ENCODE measurements at places on chromosomes 3 and 15. TPM values are rescaled to one million over a fixed set of nuclear protein-coding genes. Genes with fewer than 3 reads are reported as not detected.

GRCh38 chr15:89175617-89176191, 45.7 kb downstream of the RLBP1 start:
- no peak for DNase-seq

Gene RRP9
- total RNA-seq, result 43.2 TPM

DNA sequence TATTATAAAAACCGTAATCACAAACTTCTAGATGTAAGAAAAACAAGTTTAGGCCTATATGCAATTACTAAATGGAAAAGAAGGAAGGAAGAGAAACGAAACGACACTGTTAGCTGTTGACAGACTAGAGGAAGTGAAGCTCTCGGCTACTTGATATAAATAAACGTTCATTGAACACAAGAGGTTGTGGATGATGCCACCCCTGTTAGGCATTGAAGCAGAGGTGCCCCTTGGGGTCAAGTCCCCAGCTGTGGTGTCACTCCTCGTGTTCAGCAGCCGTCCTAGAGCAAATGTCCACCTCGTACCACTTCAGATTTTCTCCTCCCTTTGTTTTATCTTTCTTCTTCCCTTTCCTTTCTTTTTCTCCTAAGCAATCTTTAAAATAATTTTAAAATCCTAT, 146.5 kb upstream of the UBE2E1 start:
- DNase-seq, result no peak

DNA sequence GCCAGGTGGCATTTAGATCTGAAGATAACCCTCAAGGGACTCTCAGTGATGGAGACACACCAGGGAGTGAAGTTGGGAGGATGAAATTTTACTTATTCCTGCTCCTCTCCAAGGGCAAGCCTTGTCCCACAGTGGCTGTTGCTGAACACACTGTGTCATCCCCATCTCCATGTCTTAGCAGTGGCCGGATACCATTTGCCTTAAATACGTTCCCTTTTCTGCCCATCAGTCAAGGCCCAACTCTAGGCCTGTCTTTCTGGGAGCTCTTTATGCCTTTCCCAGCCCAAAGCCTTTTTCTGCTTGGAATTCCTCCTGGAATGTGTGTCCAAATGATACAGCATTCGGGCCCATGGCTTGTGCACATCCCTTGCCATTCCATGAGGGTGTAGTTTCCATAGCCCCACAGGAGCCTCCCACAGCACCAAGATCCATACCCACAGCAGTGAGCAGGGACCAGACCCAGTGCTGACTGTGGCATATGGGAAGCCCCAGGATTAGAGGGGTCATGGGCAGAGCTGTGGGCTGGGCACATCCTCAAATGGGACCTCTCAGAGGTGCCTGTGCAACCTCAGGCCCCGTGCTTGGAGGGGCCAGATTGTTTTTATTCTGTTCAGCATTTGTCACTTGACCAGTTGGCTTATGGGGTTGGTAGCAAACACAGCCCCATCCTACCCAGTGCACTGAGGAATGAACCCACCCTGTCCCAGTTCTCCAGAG, 63.7 kb upstream of the PRR23C start:
- no peak for DNase-seq

- DNase-seq, result no peak
Measured at GRCh38 chr3:40237889-40238571, 71.5 kb upstream of the EIF1B start.

- DNase-seq, result no peak
Measured at GRCh38 chr3:178054471-178054870, 481.8 kb upstream of the KCNMB2 start.

DNA sequence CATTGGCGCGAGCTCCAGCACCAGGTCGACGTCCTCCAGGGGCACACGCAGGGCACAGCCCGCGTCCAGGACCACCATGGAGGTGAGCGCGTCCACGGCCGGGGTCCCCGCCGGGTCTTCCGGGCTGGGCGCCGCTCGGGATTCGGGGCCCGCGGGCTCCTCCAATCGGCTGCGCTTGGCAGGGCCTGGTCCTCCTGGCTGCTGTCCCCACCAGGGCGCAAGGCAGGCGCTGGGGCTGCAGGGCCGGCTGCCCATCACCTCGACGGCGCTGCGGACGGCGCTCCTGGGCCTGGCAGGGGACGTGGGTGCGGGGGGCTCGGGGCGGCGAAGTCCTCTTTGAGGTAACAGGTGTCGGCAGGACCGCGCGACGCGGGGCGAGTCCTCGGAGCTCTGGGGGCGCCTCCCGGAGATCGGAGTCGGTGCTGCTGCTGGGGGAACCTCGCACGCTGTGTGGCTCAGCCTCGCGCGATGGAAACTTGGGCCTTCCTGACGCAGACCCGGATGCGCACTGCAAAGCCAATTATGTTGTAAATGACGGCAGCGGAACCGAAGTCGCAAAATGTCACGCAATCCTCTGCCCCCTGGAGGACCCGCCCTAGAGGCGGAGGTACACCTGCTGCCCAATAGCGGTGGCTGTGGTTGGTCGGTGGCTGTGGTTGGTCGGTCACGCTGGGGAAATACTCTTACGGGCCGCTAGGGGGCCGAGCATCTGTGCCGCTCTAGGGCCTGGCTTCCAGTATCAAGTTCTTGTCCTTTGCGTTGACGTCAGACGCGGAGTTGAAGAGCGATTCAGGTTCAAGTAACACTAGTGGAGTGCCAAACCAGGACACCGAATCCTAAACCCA, at the start of gene PRR23C:
PRR23C (minus strand) TSS at position 527 of the 845 bp plus-strand sequence; CDS start at position 255, 272 bp downstream.
- no peak for DNase-seq

DNA sequence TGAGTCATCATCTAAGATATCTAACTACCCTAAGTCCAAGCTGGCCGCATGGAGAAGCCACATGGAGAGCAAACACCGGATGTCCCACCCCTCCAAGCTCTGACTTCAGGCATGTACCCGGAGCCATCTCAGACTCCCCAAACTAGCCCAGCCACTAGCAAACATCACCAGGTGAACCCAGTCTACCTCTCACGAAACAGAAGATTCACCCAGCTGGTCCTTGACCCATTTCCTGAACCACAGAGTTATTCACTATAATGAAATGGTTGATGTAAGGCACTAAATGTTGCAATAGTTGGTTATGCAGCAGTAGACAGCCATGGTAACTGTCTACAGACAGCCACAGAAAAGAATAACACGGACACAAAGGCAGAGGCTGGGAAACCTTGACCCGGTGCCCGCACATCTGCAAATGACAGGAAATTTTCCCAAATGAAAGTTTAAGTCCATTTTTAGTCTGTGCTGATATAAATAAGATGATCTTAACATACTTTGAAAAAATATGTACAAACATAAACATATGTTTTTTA, 265.5 kb upstream of the ATP10A start:
- no peak for DNase-seq

GRCh38 chr15:25407950-25408349, 30.9 kb downstream of the UBE3A start:
- no peak for DNase-seq

GRCh38 chr15:68424754-68425390, 7.1 kb downstream of the ITGA11 start:
- DNase-seq, result no peak

DNA sequence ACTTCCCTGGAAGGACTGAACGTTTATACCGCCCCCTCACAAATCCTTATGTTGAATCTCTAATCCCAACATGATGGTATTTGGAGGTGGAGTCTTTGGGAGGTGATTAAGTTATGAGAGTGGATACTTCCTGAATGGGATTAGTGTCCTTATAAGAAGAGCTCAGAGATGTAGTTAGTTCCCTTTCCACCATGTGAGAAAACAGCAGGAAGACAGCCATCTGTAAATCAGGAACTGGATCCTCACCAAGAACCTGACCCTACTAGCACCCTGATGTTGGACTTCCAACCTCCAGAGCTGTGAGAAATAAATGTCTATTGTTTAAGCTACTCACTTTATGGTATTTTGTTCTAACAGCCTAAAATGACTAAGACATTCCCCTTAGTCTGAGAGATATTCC, 33.3 kb upstream of the SACM1L start:
- DNase-seq, result no peak

DNA sequence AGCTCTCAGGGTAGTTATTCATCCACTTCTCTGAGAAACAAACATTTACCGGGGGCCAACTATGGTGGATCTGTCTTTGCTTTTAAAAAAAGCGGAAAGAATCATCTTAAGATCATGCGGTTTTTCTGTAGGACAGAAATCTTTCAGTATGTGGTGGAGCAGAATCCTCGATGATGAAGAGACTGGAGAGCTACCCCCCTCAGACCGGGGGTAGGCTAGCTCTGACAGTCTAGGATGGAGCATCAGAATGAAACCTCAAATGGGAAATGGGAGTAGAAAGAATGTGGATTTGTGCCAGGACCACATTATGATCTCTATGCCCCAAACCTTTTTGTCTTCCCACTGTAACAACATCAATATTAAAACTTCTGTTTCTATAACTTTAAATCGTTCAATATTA, 30.3 kb downstream of the TPRG1 start:
- no peak for DNase-seq

Gene ROBO1
- 38.2 TPM for total RNA-seq

DNA sequence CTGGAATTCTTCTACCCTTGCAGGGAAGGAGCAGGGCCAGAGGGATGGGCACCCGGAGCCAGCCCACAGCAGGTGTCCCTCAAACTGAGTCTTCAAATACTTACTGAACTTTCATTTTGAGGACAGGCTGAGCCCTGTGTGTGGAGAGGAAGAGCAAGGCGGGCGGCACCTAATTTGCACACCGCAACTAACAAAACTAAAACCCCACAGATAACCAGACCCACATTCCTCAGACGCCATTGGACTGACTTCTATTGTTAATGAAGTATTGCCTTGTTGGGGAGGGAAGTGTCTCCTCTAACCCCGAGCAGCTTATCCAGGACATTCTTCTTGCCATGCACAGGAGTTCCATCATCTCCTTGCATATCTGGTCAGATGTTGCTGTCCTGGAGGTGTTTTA, 105.2 kb upstream of the NR2E3 start:
- DNase-seq, result no peak

DNA sequence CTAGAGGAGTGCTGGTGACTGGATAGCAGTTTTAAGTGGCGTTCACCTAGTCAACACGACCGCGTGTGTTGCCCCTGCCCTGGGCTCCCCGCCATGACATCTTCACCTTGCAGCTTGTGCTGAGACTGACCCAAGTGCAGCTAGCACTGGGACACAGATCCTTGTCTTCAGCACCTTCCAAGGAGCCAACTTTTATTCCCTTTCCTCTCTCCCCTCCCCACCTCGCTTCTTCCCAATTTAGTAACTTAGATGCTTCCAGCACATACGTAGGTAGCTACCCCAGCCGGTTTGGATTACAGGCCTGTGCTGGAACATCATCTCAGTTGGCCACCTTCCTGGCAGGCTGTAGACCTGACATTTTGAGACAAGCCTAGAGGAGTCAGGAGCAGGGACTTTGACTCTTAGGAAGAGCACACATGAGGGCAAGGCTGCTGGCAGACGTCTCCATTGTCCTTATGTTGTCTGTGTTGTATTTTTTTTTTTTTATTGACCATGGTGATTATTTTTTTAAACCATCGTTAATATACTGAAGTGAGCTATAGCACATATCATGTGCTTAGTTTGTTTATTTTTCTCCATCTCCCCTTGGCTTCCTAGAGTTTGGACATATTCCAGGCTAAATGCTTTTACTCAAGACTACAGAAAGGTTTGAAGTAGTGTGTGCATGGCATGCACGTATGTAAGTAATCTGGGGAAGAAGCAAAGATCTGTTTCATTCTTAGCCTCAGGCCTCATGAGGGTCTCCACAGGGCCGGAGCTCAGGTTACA, 61.1 kb downstream of the AAGAB start:
- no peak for DNase-seq
